ENCODE measurements at places on chromosomes 1 and 21. TPM values are rescaled to one million over a fixed set of nuclear protein-coding genes. Genes with fewer than 3 reads are reported as not detected.
A peak's percentile ranks its signal among the peaks of the same experiment; 100 is the strongest.

GRCh38 chr1:40650075-40650474 is 15.4 kb downstream of the RIMS3 start:
- no peak for DNase-seq

DNA sequence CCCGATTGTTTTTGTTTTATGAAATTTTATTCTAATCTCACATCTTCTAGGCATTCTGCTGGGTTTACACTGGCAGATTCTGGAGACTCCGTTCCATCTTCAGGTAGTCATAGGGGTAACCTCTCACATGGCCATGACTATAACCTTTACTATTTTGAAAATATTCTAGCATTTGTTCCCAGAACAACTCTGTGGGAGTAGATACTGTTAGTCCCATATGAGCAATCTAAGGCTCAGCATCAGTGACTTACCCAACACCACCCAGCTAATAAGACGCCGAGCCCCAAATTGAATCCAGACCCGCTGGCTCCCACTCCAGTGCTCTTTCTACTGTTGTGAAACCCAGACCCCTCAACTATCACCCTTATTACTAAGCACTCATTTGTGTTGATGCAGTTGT is 9.8 kb downstream of the ADAMTS4 start:
- DNase-seq: no peak

DNA sequence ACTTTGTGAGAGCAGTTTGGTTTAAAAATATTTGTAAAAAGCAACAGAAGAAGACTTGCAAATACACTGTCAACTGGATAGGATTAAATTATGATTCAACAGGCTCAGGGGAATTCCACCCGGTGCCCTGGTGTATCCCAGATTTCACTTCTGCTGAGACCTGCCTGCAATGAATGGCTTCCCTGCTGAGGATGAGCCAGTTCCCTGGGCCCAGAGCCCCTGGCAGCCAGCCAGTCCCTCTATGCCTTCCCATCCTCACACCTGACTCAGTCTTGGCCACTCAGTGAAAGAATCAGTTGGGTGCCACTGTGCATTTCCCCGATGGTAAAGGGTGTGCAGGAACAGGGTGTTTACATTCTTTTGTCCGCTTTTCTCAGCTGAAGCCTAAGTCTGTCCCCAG is 64.4 kb downstream of the KCTD3 start:
- no peak for DNase-seq

DNA sequence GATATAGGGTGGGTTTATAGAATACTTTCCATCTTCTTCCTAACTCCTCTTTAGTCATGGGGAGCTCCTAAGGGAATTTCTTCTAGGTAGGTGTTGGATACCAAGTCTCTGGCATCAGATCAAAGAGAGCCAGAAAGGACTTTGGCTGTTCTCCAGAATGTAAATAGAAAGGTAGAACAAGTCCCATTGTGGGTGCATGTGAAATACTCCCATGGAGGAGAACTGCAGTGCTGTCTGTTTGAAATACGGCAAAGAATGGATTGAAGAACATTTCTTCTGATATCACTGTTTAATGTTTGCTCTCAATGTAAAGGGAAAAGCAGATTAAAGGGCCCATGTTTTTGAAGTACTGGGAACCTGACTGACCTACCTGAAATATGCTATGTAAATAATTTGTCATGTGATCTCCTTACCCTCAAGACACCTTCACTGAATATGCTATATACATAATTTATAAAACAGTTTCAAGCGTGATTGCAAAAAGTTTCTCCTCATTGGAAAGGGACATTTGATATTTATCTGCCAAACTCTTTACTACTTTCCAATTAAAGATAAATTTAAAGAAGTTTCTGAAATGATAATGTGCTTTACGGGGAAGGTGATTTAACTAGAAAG is 65.9 kb downstream of the LAMC1 start:
- DNase-seq: no peak

GRCh38 chr1:229753764-229754551 is 127.9 kb downstream of the URB2 start:
- DNase-seq: no peak

- no peak for DNase-seq
These were observed 11.3 kb downstream of the GNPAT start for GRCh38 chr1:231252336-231252735.

DNA sequence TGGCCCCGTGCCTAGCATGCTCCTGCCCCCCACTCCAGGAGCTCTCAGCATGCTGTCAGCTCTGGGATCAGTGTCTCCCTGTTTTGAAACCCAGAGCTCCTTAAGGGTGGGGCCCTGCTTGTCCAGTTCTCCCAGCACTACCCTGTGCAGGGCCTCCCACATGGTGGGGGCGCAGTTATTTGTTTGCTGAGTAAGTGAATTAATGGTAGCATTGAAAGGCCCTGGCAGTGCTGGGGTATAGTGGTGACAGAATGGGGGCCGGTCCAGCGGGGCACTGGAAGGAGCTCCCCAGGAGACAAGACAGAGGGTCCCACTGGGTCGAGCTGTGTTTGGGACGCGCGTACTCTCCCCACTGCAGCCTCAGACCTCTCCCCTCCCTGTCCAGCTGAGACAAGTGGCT is 99.9 kb downstream of the NPHP4 start:
- no peak for DNase-seq

DNA sequence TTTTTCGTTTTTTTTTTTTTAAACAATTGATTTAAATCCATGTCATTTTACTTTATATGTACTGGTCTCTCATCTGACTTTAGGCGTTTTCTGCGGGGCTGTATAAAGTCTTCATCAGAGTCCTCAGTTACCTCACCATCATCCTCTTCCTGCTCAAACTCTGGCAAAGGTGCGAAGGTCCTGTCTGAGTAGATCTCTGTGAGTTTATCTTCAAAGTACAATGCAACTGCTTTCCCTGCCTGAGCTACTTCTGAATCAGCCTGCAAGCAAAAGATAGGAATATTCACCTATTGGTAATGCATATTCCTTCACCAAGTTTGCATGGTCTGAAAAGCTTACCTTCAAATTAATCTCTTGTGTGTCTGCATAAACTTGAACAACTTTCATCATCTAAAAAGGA is 113.4 kb downstream of the TRIM33 start:
- no peak for DNase-seq

DNA sequence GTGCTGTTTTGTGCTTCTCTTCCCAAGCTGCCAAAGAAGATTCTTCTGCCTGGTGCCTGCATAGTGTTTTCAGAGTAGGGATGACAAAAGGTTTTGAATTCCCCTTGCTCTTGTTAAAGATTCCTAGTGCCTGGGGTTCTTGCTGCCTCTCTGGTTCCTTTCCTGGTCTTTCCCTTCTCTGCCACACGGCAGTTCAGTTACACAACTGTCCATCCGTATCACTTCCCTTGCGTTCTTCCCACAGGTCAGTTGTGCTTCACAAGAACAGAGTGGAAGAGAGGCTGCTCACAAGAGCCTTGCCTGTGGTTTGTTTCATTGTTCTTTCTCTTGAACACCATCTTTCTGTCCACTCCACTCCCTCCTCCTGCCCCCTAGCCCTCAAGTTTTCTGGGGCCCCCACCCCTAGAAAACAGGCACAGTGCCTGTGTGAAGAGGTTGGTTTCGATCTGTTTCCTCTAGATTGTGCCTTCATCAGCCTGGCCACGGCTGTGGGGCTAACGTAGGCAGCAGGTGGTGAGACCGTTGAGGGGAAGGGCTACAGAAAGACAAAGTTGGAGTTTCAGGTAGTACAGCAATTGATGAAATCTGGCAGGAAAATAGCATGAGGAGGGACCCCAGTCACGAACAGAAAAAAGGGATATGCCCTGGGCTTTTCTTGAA is 5.8 kb downstream of the VASH2 start:
- DNase-seq: no peak

The PALMD gene
- 34.4 TPM for total RNA-seq

- no peak for DNase-seq
These were observed 60.6 kb downstream of the PTPRC start for GRCh38 chr1:198699167-198700015.

GRCh38 chr1:167469280-167469965 is 48.9 kb downstream of the CD247 start:
- DNase-seq: no peak

GRCh38 chr1:171501305-171502024 is 16.1 kb downstream of the PRRC2C start:
- no peak for DNase-seq

The PAQR6 gene
- total RNA-seq: not detected

The USF1 gene
- 68.5 TPM for total RNA-seq

DNA sequence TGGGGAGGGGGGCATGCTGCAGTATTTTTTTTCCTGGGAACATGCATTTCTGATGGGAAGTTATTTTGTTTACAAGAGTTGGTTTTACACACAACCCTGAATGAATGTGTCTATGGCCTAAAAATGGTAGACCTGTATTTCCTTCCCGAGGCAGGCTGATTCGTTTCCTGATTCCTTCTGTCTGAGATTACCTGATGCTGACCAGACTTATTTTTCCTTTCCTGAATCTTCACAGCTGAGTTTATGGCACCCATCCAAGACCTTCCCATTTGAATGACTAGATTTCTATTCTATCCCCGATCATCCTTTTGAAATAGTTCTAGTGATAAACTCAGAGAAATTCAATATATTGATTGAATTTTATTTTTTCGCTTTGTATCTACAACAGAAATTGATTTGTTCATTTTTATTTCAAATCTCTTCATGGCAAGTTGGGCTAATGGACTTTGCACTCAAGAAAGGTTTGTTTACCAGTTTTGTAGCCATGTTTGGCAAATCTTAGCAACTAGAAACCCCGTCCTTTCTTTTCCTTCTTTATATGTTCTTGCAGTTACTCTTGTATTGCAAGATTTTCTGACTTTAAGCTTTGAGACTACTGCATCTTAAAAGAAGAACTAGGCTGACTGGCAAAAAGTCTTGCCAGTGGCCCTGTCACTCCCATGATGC is 15.9 kb upstream of the PLEKHM2 start:
- DNase-seq: no peak

DNA sequence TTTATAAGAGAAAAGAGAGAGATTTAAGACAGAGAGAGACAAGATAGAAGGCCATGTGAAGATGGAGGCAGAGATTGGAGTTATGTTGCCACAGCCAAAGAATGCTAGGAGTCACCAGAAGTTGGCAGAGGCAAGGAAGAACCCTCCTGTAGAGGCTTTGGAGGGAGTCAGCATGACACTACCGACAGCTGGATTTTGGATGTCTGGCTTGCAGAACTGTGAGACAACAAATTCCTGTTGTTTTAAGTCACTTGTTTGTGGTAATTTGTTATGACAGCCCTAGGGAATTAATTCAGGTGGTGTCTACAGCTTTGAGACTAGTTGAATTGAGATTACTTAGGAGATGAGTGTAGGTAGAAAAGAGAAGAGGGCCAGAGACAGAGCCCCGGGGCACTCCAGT is 158.5 kb downstream of the DNM3 start:
- DNase-seq: no peak

DNA sequence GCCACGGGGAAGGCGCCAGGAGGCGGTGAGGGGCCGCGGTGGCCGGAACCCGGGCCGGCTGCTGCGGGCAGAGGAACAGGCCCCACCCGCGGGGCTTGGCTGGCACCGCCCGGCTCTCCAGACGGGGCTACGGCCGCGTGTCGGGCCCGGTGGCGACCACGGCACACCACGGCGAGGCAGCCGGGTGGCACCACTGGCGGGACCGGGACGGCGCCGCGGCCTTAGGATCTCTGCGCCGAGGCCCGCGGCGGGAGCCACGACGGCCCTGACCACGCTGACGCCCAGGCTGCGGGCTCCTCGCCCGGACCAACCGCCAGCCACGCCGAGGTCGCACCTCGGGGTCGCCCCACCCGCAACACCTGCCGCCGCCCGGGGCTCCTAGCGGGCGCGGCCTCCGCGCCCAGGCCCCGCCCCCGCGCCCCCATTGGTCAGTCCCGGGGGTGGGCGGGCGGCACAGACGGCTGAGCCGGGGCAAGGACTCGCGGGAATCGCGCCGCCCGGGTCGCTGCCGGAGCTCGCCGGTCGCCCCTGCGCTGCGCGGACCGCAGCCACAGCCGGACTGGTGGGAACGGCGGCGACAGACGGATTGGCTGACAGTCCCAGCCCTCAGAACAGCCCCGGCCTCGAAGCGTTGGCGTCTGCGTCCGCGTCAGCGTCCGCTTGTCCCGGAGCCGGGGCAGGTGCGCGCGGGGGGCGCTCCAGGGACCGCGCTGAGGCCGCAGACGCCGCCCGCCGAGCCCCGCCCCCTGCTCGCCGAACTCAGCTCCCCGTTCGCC is at the start of gene BMP8A:
Gene BMP8A, plus strand, starts transcription at position 491 of the 776 bp plus-strand sequence. CDS start 356 bp downstream, outside the sequence.
- DNase-seq: no peak

DNA sequence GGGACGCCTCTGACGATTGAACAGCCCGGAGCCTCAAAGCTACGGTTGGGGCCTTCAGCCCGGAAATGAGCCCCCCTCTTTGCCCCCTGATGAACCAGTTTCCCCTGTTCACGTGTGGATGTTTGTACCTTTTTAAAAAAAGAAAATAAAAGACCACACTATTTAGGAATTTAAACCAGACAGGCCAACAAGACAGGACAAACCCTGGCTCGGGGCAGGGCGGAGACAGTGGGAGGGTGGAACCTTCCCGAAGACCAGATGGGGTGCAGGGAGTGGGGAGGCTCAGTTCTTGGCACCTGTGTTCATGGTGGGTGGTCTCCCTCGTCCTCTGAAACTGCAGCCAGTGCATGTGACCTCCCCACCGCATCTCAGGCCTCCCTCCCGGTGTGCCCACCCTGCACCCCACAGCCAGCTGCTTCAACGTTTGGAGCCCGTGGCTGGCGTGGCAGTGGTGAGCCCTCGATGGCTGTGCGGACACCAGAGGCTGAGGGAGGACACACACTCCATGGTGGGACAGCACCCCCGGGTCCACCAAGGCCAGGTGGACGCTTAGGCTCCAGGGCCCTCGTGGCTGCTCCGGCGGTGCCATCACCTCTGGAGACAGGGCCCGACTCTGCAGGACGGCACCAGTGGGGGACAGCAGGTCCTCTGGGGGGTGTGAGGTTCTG is 45.6 kb downstream of the COL18A1 start:
- no peak for DNase-seq

DNA sequence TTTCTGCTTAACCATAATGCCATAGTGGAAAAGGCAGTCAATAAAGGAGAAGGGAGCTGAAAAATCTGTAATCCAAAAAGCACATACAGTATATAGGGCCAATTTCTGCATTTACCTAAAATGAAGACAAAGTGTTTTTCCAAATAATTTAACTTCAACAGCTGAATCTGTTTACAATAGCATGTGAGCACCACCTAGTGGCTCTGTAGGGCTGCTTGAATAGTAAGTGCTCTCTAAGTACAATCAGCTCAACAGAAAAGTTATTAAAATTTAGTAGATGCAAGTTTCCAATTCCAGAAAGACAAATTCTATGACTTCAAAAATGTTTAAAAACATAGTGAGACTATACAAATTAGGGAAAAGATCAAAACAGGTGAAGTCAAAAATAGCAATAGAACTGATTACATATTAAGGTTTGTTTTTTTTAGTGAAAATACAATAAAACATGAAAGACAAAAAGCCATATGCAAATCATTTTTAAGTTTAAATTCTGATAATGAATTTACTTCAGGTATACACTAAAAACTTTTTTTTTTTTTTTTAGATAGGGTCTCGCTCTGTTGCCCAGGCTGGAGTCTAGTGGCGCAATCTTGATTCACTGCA is 220.0 kb downstream of the SETD4 start:
- peak; percentile 79 for DNase-seq

The GSTM2 gene
- total RNA-seq: 20.3 TPM

- no peak for DNase-seq
These were observed 17.8 kb upstream of the SSX2IP start for GRCh38 chr1:84708031-84708430.

- no peak for DNase-seq
These were observed 1496.5 kb downstream of the PLA2G4A start for GRCh38 chr1:188325211-188325610.

GRCh38 chr1:150352866-150353265 is 11.1 kb upstream of the RPRD2 start:
- no peak for DNase-seq

- no peak for DNase-seq
These were observed 3.1 kb upstream of the MMP23B start for GRCh38 chr1:1628754-1629429.

The LCE1A gene
- total RNA-seq: not detected
